ENCODE measurements at places on chromosomes 6 and 20.

DNA sequence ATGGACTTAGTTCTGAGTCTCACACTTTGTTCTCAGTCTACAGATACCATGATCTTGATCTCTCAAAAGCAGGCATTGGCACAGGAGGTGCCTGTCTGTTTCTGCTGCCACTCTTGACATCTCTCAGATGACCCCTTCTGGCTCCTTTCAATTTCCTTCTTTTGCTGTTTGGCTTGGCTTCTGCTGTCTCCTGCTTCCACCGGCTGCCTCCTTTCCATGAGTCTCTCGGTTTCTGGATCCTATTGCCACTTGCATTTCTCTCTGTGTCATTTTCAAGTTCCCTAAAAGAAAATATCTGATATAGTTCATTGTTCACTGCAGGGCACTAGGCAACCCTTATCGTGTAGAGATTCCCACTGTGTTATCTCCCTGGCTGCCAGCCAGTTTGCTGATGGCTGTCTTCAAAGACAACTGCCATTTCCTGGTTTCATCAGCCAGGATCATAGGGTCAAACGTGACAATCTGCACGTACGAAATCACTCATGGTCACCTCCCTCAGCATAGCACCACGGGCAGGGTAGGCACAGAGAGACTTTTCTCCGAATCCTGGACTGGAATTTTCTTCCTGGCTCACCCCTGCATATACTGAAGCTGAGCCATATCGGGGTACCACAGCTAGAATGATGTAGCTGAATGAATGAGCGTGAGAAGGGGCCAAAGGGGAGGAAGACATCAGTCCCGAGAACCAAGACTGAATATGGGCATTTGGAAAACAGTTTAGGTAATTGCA is 144.6 kb upstream of the TMEM170B start:
- no peak for DNase-seq

- no peak for DNase-seq
These were observed 890.3 kb downstream of the C6orf118 start for GRCh38 chr6:164419099-164419498.

DNA sequence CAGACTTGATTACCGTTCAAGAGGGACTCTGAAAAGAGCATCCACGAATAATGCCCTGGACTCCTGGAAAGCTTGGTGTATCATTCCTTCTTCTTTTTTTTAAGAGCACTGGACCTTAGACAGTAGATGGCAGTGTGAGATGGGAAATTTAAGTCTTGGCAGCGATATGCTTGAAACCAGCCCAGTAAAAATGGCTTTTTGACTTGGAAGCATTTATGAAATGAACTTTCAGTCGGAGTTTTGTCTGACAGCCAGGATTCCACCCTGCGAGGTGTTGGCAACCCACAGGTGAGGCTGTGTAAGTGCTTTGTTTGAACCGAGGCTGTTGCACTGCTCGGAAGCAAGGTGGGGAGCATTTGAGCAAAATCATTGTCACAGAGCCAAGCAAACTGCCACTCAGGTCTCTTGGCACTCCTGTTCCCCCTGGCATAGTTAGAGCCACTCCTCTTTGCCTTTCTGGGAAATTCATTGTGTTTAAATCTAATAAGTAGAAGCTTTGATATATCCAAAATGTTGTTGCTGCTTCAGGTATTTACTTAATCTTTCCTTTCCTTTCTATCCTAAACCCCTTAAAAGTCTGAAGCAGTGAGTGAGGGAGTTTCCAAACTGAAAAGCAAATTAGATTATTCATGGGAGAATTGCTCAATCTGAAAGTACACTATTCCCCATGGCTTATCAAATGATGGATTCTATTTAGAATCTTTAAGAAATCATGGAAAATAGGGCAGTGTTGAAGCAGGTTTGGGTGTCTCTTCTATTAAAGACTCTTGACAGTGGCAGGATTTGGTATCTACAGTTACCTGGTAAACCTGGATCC is 272.8 kb upstream of the SLC35B3 start:
- no peak for DNase-seq

- DNase-seq = peak; percentile 32
These were observed 700 bp downstream of the GFOD1 start for GRCh38 chr6:13486679-13487121.

GRCh38 chr20:37627060-37627766 is 66.6 kb upstream of the CTNNBL1 start:
- no peak for DNase-seq

DNA sequence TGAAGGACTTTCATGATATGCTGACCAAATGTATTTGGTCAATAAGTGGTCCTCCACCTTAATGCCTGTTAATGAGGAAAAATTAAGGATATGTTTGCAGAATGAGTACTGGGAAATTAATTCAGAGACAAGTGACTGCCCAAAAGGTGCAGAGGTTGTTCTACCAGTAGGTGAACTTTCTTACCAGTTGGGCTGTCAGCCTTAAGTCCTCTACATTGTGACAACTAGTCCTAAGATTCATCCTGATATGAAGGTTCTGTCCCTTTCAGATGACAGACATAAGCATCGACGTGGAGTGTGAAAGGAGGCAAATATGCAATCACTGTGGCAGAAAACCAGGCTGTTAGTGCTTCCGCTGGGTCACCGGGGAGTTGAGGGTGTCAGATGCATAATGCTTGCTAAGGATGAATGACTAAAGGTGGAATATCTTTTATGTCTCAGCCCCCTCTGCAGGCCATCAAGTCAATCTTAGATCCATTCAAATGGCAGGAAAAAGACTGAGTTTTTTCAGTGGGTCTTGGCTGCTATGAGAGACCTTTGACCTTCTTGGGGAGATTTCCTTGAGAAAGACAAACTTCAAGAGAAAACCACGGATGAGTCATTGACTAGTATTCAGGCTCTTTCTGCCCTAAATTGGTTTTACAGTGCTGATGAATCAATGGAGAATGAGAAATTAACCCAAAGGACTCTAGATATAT is 226.0 kb downstream of the TPBG start:
- no peak for DNase-seq

- no peak for DNase-seq
These were observed 33.7 kb downstream of the ADGRF5 start for GRCh38 chr6:46888031-46888430.

- DNase-seq = no peak
These were observed 398.3 kb upstream of the ARID1B start for GRCh38 chr6:156378853-156379252.

DNA sequence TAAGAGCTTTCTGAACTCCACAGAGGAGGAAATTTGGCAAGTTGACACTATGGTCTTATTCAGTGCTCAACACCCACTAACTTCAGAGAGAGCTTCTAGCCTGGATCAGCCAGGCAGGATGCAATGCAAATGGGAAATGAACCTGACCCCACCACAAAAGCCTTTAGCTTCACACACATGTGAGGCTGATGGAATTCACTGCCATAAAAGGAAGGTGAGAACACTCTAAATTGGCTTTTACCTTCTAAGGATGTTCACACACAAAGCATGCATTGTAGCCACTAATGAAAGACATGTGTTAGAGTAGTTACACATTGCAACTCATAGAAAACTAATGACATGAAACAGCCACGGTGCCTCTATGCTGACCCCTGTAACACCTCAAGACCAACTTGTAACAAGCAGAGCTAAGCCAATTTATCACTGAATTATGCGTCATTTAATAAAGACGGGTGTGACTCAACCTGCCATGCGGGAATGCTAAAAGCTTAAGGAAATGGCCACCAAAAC is 262.1 kb downstream of the HACE1 start:
- DNase-seq = no peak

DNA sequence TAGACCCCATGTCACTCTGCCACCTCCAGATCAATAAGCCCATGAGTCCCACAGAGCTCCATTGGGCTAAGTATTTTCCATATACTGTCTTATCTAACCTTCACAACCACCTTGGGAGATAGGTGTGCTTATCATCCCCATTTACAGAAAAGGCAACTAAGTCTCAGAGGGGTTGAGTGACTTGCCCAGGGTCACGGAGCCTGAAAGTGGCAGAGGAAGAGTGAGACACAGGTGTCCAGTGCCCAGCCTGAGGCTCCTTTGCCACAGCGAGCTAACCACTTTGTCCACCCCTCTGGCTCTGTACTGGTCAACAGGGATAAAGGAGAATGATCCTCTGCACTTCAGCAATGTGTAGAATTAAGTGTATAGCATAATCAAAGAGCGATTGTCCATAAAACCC is 124.5 kb downstream of the GMDS start:
- no peak for DNase-seq

DNA sequence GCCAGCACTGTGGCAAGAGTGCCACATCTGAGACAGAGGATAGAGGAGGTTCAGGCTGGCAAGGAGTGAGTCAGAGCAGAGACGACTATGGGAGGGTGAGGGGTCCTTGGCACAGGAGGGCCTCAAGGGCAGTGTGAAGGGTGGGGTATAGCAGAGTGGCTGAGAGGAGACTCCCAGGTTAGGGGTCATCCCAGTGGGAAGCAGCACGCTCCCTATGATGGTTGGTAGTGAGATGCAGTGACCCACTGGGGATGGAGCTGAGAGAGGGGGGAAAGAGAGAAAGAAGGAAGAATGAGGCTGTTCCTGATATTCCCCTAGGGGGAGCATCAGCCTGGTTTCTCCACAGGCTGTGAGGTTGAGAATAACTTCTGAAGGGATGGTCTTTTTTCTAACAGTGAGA is 97.3 kb downstream of the INSM1 start:
- no peak for DNase-seq

- no peak for DNase-seq
These were observed 162.5 kb downstream of the ALDH8A1 start for GRCh38 chr6:134787261-134787877.

DNA sequence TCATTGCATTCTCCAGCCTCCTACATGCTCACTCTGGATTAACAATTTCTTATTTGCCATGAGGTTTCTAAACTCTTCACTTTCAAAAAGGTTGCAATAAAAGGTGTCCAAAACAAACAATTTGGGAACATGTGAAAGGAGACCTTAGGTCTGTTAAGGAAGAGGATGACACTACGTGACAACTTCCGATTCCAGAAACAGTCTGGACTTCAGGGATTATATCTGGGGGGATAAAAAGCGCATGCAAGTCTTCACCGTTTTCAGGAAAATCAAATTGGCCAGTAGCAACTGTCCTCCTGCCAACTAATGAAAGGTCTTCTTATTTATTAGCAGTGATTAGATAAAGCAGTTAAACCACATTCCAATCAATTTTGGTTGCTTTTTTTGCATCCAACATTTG is 1.8 kb downstream of the ZDHHC14 start:
- no peak for DNase-seq

DNA sequence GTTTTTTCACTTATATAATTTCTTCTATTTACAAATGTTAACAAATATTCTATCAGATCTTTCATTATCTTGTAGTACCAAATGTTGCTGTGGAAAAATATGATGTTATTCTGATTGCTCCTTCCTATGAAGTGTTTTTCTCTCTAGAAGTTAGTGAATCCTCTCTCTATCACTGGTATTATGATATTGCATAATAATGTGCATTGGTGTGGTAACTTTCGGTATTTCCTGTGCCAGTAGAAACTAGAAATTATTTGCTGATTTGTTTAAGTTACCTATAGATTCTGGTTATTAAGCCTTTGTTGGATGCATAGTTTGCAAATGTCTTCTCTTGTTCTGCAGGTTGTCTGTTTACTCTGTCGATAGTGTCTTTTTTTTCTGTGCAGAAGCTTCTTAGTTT is 342.5 kb downstream of the CENPW start:
- no peak for DNase-seq

DNA sequence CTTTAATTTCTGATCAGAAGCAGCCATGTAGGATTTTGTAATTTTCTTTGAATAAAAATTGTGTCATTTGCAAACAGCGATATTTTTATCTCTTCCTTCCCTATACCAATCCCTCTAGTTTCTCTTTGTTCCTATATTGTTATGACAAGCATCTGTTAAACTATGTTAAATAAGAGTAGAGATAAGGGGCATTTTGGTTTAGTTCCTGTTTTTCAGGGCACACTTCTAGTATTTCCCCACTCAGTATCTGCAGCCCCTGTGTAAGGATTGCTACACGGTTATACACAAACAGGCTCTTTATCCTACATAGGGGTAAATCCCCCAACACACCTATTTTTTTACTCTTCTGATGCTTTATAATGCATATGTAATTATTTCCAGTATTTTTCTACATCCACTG is 42.1 kb downstream of the TRERF1 start:
- no peak for DNase-seq

Data from activated naive CD8-positive, alpha-beta T cell treated with anti-CD3 and anti-CD28 coated beads, Interleukin-2, amount 50 U/mL, for 16 hours (primary cell).